ENCODE measurements at places on chromosomes 11 and 22.

DNA sequence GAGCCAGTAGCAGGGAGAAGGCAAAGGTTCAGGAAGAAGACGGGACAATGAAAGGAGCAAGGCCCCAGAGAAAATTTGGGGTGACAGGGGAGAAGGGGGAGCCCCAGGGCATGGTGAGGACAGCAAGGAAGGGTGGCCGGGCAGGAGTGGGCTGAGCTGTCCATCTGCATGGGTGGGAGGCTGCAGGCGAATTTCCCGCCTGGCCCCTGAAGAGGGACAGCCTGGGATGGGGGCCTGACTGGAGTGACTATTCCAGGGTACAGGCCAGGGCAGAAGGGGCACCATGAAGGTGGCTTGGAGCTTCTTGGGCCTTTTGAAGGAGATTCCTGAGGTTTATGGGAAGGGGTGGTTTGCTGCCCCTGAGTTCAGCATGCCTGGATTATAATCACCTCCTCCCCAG is 56.2 kb downstream of the WNT11 start:
- no peak for DNase-seq

DNA sequence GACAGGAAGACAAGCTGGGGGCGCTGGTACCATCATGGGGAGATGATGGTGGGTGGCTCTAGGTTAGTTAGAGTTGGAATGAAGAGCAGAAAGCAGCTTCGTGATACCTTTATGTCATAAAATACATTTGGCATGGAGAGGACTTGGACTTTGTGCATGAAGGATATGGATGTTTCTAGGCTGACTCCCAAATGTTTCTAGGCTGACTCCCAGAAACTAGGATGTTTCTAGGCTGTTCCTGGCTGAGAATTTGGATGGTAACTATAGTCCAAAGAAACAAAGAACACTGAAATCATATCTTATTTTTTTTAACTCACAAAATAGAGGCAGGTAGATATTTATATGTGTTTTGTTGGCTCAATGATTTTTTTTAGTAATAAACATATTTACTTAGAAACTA is 89.4 kb upstream of the VPREB1 start:
- no peak for DNase-seq

- no peak for DNase-seq
Measured at GRCh38 chr11:62607714-62608113, 4.9 kb downstream of the EML3 start.

- no peak for DNase-seq
Measured at GRCh38 chr22:40491990-40492631, 121.7 kb downstream of the SGSM3 start.

DNA sequence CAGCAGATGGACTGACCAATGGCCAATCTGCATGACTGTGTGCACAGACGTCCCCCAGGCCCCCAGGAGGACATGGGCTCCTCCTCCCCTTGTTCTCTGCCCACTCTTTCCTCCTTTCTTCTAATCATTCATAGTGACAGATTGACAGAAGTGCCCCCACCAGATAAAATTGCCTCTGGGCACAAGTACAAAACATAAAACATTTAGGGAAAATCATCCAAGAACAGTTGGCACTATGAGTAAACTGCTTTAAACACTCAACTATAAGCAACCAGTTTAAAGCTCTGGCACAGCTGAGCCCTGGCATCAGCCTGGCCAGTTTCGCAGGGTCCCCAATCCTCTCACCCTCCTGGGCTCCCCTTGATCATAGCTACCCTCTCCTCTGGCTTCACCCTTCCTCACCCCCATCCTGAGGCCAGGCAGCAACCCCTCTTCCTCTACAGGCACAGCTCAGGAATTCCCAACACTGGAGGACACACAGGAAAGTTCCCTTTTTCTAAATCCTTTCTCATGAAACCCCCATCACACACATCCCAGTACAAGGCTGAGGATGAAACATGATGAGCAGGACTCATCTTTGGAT is 232.9 kb downstream of the BUD13 start:
- no peak for DNase-seq

DNA sequence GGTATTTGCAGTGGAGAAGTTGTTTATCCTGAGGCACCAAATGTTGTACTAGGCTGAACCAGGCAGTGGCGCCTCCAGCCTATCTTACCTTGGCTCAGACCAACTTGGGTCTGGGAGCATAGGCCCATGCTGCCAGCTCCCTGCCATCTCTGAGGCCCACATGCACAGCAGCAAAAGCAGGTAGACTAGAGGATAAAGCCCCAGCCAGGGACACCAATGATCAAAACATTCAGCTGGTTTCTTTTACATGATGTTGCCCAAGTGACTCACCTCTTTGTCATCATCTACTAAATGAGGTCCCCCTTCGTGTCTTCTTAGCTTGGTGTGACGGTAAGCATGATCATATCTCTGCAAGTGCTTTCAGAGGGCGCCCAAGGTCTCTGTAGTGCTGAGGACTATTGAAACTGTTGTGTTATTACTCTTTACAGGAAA is 112.1 kb upstream of the DRD2 start:
- no peak for DNase-seq

- no peak for DNase-seq
Measured at GRCh38 chr11:113675003-113675561, 31.0 kb downstream of the TMPRSS5 start.

DNA sequence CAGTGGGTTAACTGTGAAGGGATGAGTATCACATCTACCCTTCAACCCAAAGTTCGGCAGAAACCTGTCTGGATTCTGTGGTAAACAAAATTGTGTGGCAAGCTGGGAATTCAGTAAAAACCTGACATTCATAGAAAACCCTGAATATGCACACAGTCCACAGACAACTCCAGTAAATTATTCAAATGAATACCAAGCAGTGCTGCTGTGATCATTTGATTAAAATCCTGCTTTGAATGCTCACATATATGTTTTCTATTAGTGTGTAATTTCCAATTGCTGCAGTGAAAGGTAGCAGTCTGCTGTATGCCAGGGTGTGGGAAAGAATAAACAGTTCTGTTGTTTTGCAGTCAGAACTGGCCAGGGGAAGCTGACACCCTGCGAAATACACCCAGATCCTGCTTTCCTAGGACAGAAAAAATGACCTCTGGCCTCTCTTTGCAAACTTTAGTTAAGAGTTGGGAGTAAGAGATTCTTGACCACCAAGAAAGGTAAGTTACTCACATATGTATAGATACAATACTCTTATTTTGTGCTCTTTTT is 217.8 kb downstream of the FAM76B start:
- no peak for DNase-seq

- DNase-seq: no peak
Measured at GRCh38 chr11:19975414-19975990, 184.8 kb downstream of the DBX1 start.

DNA sequence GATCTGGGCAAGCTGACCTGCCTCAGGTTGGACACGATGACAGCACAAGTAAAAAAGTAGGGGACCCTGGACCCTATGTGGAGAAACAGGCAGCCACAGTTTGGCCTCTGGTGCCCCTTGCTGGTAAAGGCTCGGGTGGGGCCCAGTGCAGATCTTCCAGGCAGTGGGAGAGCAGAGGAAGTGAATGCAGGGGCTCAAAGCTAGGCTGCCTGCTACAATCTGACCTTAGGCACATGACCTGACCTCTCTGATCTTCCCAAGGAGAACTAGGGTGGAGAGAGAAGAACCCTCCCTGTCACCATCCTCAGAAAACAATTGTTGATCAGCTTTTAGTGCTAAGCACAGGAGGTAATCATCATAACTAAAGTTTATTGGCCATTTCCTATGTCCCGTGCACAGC is 76.5 kb downstream of the PDE2A start:
- DNase-seq: no peak

DNA sequence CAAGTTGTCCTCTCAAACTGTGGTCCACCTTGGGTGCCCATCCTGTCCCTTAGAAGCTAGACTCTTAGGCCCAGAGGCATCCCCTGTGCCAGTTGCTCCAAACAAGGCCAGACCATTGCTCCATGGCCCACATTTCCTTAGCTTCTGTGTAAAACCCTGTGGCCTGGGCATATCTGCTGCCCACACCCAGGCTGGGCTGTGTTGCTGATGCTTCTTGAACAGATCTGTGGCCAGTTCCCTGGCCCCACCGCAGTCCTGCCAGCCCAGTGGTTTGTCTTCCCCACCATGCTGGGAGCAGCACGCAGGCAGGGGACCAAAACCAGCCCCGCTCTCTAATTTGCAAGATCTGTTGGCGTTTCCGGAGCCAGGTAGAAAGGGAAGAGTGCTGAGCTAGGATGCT is 72.2 kb downstream of the CSNK2A3 start:
- DNase-seq: no peak

DNA sequence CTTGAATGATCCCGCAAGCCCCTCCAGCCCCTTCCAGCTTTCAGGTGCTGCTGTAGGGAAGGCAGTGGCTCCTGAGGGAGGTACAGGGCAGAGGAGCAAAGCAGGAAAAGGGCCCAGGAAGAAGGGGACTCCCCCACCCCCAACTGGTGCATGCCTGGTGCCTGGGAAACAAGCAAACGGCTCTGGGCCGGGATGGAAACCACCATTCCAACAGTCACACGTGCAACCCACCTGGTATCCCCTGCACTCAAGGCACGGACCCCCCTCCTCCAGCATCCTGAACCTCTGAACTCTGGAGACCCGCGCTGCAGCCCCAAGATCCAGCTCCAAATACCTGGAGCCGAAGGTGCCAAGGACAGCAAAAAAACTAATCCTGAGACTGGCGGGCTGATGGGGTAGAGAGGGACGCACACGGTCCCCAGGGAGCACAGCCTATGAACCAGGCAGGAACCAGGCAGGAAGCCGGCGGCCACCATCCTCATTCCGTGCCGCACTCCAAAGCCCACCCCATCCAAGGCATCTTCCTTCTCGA is 537 bp downstream of the SCN4B start:
- no peak for DNase-seq

- no peak for DNase-seq
Measured at GRCh38 chr11:131365329-131365930, 5.0 kb upstream of the NTM start.

- no peak for DNase-seq
Measured at GRCh38 chr11:121557348-121557747, 104.6 kb upstream of the SORL1-AS1 start.
